ENCODE measurements at places on chromosomes 16 and 17.

GRCh38 chr16:49332589-49333258 is 40.9 kb upstream of the C16orf78 start:
- DNase-seq: no peak
- no peak overlapping the region for H3K4me3 ChIP-seq
- H3K27me3 ChIP-seq: no peaks in the 10 kb centered on the region
- H3K27ac ChIP-seq: no peak overlapping the region

- no peak overlapping the region for H3K4me3 ChIP-seq
- no peak for DNase-seq
- H3K27me3 ChIP-seq: peaks cover 3% of the 10 kb centered on the region
Measured at GRCh38 chr16:67305216-67306071, 21.1 kb downstream of the KCTD19 start.

- no peaks in the 10 kb centered on the region for H3K27me3 ChIP-seq
- H3K36me3 ChIP-seq: no peaks in the 10 kb centered on the region
- H3K27ac ChIP-seq: no peak overlapping the region
- no peaks in the 10 kb centered on the region for H3K4me1 ChIP-seq
- DNase-seq: no peak
Measured at GRCh38 chr16:75541236-75541635, 5.3 kb upstream of the CHST5 start.

- no peak for DNase-seq
- no peak overlapping the region for H3K27ac ChIP-seq
- peaks cover 20% of the 10 kb centered on the region for H3K27me3 ChIP-seq
- H3K36me3 ChIP-seq: no peaks in the 10 kb centered on the region
- no peak overlapping the region for H3K4me3 ChIP-seq
Measured at GRCh38 chr16:3113765-3114479, 1.5 kb downstream of the ZNF205 start.

GRCh38 chr17:12627781-12628451 is 37.8 kb upstream of the MYOCD start:
- no peak overlapping the region for H3K4me3 ChIP-seq
- DNase-seq: no peak
- H3K27me3 ChIP-seq: no peaks in the 10 kb centered on the region
- no peaks in the 10 kb centered on the region for H3K36me3 ChIP-seq
- no peak overlapping the region for H3K27ac ChIP-seq
- no peaks in the 10 kb centered on the region for H3K4me1 ChIP-seq

DNA sequence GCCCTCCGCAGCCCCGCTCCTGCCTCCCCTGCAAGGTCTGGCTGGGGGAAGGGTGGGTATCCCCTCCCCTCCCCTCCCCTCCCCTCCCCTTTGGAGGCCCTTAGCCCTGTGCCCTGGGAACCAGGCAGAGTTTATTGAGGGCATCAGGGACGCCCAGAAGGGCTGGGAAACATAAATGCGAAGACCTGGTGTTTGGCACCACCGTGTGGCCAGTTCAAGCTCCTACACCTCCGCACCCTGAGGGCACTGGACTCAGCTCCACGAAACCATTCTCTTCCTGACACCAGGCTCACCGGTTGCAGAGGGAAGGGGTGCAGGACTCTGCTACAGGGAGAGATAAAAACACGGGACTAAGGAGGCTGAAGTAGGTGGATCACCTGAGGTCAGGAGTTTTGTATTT is 1.0 kb upstream of the AIPL1 start:
- H3K27ac ChIP-seq: no peak overlapping the region
- peaks cover 59% of the 10 kb centered on the region for H3K27me3 ChIP-seq
- no peak overlapping the region for H3K4me3 ChIP-seq
- no peaks in the 10 kb centered on the region for H3K4me1 ChIP-seq
- H3K36me3 ChIP-seq: peaks cover 3% of the 10 kb centered on the region

DNA sequence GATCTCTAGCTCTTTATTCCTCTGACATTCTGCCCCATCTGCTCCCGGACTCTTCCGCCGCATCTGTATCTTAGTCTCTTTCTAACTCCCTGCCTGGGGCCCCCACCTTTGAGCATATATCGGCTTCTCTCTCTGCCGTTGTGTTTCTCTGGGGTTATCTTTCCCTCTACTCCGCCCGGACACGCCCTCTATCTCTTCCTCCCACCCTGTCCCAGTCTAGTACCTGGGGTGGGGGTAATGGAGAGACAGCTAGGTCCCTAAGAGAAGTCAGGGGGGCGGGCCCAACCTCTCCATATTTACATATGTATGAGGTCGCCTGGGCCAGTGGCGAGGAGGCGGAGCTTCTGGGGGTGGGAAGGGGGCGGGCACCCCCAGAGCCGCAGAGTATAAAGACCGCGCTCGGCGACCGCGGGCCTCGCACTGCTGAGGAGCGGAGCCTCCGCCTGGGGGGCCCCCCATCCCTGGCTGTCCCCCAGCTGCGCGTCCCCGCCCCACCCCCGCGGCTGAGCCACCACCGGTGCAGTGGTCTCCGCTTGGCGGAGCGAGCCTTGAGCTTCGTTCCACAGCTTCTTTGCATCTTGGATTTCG is at the start of gene ATP1B2:
Gene ATP1B2, plus strand, starts transcription at position 418 of the 588 bp plus-strand sequence. CDS start 593 bp downstream, outside the sequence.
- peaks cover 52% of the 10 kb centered on the region for H3K27me3 ChIP-seq
- H3K4me3 ChIP-seq: peak within 1 kb of the TSS; percentile 66
- H3K4me1 ChIP-seq: peaks cover 12% of the 10 kb centered on the region
- H3K36me3 ChIP-seq: no peaks in the 10 kb centered on the region
- no peak within 1 kb of the TSS for H3K27ac ChIP-seq

GRCh38 chr16:56320811-56321558 is 104.4 kb downstream of the AMFR start:
- no peak overlapping the region for H3K4me3 ChIP-seq
- H3K4me1 ChIP-seq: peaks cover 11% of the 10 kb centered on the region
- H3K27ac ChIP-seq: no peak overlapping the region
- no peaks in the 10 kb centered on the region for H3K36me3 ChIP-seq
- peaks cover 5% of the 10 kb centered on the region for H3K27me3 ChIP-seq
- DNase-seq: no peak

- H3K36me3 ChIP-seq: peaks cover 3% of the 10 kb centered on the region
- peak overlapping the region; percentile 36 for H3K4me3 ChIP-seq
Measured at GRCh38 chr17:10149573-10150399, 48.6 kb downstream of the GAS7 start.

DNA sequence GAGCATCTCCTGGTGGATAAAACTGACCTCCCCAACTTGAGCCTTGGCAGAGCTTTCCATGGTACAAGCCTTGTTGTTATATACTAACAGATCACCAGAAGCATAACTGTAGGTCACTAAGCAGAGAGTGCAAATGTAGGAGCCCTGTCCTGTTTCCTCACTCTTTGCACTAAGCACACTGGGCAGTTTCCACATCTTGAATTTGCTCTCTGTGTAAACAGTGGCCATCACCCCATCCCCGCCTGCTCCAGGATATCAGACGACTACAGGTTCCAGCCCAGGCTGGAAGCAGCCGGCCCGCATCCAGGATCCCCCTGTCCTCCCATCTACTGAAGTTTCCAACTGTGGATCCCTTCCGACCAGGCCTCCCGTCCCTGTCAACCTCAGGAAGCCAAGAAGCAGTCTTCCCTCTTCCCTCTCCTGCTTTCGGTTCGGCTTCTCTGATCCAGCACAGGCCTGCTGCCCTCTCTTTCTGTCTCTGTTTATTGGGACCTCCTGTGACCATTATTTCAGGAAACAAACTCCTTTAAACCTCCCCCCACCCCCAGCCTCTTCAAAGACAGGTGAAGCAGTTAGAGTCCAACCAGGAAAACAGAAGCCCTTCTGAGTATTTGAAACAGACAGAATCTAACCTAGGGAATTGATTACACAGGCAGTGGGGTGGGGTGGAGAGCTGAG is 22.6 kb upstream of the CACNG4 start:
- H3K27me3 ChIP-seq: peaks cover 33% of the 10 kb centered on the region
- H3K27ac ChIP-seq: no peak overlapping the region
- no peak overlapping the region for H3K4me3 ChIP-seq
- no peaks in the 10 kb centered on the region for H3K36me3 ChIP-seq
- no peaks in the 10 kb centered on the region for H3K4me1 ChIP-seq

DNA sequence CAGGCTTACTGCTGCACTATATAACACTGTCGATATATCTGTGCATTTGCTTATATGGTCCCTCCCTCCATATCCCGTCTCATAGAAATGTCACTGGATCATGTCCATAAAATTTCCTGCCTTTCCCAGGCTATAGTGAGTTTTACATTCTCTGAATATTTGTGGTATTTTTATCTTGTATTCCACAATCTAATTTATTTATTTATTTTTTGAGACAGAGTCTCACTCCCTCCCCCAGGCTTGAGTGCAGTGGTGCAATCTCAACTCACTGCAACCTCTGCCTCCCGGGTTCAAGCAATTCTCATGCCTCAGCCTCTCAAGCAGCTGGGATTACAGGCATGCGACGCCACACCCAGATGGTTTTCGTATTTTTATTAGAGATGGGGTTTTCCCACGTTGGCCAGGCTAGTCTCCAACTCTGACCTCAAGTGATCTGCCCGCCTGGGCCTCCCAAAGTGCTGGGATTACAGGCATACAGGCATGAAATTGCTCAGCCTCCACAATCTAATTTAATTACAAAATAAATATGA is 12.9 kb downstream of the TRIM37 start:
- no peak for DNase-seq
- no peak overlapping the region for H3K27ac ChIP-seq
- no peaks in the 10 kb centered on the region for H3K27me3 ChIP-seq
- H3K4me1 ChIP-seq: peaks cover 9% of the 10 kb centered on the region
- no peak overlapping the region for H3K4me3 ChIP-seq
- H3K36me3 ChIP-seq: peaks cover 27% of the 10 kb centered on the region

- no peaks in the 10 kb centered on the region for H3K27me3 ChIP-seq
- peaks cover 79% of the 10 kb centered on the region for H3K36me3 ChIP-seq
- DNase-seq: no peak
- no peak overlapping the region for H3K4me3 ChIP-seq
Measured at GRCh38 chr16:75640598-75640997, 6.9 kb downstream of the KARS1 start.

- H3K36me3 ChIP-seq: peaks cover 35% of the 10 kb centered on the region
- DNase-seq: no peak
- H3K27me3 ChIP-seq: no peaks in the 10 kb centered on the region
- peak within 1 kb of the TSS; percentile 98 for H3K27ac ChIP-seq
Measured at GRCh38 chr16:66935314-66936011, at the start of gene CES2. Gene CES2, plus strand, starts transcription at chr16:66935516. Its CDS starts 120 bp downstream, at chr16:66935636.

DNA sequence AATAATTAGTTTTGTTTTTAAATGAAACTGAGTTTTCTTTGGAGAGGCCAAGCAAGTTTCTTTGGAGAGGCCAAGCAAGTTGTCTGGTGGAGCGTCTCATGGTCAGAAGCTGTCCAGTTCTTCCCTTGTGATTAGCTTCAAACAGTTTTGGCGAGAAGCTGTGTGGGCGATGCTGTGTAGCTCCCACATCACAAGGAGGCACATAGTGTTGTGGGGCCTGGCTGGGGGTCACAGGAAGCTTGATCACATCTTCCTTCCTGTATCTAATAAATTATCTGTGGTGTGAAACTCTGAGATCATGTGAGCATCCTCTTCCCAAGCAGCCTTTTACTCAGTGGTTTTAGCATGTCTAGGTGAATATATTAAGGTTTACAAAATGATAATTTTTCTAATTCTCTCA is 33.9 kb downstream of the SPECC1 start:
- peak overlapping the region; percentile 9 for H3K27ac ChIP-seq
- H3K36me3 ChIP-seq: no peaks in the 10 kb centered on the region

DNA sequence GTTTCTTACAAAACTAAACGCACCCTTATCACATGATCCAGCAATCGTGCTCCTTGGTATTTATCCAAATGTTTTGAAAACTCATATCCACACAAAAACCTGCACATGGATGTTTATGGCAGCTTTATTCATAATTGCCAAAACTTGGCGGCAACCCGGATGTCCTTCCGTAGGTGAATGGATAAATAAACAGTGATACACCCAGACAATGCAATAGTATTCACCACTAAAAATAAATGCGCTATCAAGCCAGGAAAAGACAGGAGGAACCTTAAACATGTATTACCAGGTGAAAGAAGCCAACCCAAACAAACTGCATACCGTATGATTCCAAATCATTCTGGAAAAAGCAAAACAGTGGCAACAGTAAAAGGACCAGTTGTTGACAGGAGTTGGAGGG is 10.0 kb downstream of the SPATA32 start:
- H3K36me3 ChIP-seq: peaks cover 36% of the 10 kb centered on the region
- H3K27me3 ChIP-seq: no peaks in the 10 kb centered on the region
- DNase-seq: no peak
- peaks cover 76% of the 10 kb centered on the region for H3K4me1 ChIP-seq
- no peak overlapping the region for H3K27ac ChIP-seq

DNA sequence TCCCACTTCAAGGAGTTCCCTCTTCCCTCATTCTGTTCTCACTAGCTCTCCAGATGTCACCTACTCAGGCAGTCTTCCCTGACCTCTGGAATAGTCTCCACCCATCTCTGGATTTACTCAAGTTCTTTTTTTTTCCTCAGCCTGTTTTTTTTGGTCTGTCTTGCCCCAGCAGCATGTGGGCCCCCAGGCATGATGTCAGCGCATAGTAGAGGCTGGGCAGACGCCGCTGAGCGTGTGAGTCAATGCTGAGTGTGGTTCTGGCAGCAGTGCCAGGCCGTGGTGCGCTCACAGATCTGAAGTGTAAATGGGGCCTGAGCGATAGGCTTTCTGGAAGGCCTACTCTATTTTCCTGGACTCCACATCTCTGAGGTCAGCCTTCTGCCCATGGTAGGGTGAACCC is 2.7 kb upstream of the KCNJ18 start:
- no peaks in the 10 kb centered on the region for H3K36me3 ChIP-seq
- no peaks in the 10 kb centered on the region for H3K27me3 ChIP-seq
- H3K4me1 ChIP-seq: no peaks in the 10 kb centered on the region
- no peak for DNase-seq
- H3K27ac ChIP-seq: no peak overlapping the region

DNA sequence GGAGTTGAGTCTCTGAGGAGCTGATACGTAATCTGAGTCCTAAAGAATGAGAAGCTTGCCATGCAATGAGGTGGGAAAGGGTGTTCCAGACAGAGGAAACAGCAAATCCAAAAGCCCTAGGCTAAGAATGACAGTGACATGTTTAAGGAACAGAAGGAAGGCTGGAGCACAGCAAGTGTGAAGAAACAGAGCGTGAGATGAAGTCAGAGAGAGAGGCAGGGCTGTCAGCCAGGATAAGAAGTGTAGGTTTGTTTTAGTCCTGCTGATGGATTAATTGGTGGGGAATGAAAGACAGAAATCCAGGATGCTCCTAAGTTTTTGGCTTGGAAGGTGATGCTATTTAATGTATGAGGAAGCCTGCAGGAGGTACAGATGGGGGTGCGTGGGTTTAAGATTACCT is 14.5 kb downstream of the MMP28 start:
- H3K27ac ChIP-seq: no peak overlapping the region
- no peaks in the 10 kb centered on the region for H3K4me1 ChIP-seq
- DNase-seq: no peak

GRCh38 chr16:87231911-87232310 is 85.3 kb downstream of the C16orf95 start:
- DNase-seq: no peak
- peaks cover 17% of the 10 kb centered on the region for H3K4me1 ChIP-seq
- no peaks in the 10 kb centered on the region for H3K36me3 ChIP-seq
- no peak overlapping the region for H3K27ac ChIP-seq
- H3K27me3 ChIP-seq: peaks cover 19% of the 10 kb centered on the region

GRCh38 chr17:36600465-36600864 is 918 bp upstream of the MRM1 start:
- no peak for DNase-seq
- H3K36me3 ChIP-seq: peaks cover 10% of the 10 kb centered on the region
- peak overlapping the region; percentile 88 for H3K27ac ChIP-seq
- peak overlapping the region; percentile 88 for H3K4me3 ChIP-seq

- no peaks in the 10 kb centered on the region for H3K4me1 ChIP-seq
- H3K36me3 ChIP-seq: no peaks in the 10 kb centered on the region
- H3K27ac ChIP-seq: no peak overlapping the region
Measured at GRCh38 chr16:84861671-84862070, 41.9 kb downstream of the CRISPLD2 start.

All from activated CD8-positive, alpha-beta T cell treated with anti-CD3 and anti-CD28 coated beads, Interleukin-2, amount 10 ng/mL, durations not matched to agents 7 days and 5 days (primary cell).